COR-L47 (cell line): ENCODE measurements at places on chromosomes 13 and 19.
A peak's percentile ranks its signal among the peaks of the same experiment; 100 is the strongest.

DNA sequence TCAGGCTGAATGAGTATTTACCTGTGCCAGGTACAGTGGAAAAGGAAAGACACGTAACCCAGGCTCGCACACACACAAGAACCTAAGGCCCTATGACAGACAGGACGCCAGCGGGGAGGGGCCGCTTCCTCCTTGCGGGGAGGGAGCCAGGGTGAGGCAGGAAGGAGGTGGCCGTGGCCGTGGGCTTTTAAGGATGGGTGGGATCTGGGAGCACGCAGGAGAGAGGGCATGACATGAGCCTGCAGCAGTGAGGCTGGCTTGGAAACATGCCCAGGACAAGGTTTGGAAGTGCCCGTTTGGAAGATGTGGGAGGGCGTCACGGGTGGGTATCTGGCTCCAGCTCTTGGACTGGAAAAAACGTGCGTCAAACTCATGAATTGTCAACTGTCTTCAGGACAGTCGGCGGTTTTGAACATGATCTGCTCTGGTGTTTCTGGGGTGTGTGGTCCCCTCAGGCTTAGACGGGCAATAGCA lies 20.1 kb downstream of the SH3GL1 start:
- no peak for DNase-seq

DNA sequence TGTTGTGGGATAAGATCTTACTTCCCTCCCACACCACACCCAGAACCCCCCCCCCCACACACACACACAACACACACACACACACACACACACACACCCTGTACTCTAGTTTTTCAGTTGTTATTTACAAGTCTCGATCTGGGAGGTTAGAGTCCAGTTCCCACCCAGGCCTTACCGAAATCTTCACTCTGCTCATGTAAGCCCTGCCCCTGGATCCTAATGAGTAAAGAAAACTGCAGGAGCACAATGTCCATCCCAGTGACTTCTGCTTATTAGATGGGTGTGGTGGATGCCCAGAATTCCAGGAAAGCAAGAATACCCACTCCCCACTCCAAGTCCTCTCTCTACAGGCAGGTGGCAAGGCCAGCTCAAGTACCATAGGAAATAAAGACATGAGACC lies 23.0 kb downstream of the STARD13 start:
- DNase-seq = no peak

GRCh38 chr19:33303791-33304345 lies 1.5 kb upstream of the CEBPA start:
- no peak for DNase-seq

GRCh38 chr13:107231944-107232343 lies 664.0 kb upstream of the ARGLU1 start:
- no peak for DNase-seq

DNA sequence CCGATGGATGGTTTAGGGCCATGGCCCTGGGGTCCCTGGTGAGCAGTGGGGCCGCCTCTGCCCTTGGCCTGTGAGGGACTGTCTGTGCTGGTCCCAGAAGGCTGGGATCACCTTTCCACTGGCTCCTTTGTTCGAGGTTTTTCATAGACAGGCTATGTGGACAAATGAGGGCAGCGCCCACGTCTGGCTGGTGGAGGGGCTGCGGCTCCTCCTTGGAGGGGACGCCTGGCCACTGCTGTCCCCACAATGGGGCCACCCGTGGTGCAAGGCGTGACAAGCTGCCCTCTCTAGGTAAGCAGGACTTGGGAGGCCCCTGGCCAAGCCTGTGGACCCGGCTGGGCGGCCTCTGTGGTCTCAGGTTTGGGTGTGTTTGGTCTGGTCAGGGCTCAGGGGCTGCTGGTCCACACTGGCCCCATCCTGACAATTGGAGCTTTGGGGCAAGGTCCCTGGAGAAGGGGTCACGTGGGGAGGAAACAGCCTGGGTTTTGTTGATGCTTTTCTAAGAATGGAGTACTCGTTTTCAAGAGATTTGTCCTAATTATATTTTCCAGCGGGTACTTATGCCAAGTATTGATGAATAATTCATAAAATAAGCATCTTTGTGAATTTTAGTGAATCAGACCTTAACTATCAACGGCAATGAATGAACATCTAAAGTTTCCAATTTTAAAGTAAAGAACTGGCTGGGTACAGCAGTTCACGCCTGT lies 33.3 kb downstream of the MCF2L start:
- DNase-seq = peak; percentile 96

- DNase-seq = no peak
These were observed 1.7 kb upstream of the ZNF865 start for GRCh38 chr19:55603581-55604292.

- no peak for DNase-seq
These were observed 20.3 kb downstream of the ATP11A start for GRCh38 chr13:112709825-112710783.

DNA sequence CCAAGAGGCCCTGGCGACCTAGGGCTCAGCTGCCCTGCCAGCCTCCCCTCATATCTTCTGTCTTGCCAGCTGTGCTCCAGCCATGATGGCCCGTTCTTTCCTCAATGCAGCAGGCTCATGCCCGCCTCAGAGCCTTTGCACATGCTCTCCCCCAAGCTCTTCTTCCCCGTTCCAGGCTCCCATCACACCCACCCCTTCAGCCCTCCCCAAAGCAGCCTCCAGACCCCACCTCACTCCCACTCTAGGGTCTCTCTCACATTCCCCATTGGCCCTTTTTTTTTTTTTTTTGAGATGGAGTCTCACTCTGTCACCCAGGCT lies 29.9 kb upstream of the ATP1A3 start:
- DNase-seq = no peak

DNA sequence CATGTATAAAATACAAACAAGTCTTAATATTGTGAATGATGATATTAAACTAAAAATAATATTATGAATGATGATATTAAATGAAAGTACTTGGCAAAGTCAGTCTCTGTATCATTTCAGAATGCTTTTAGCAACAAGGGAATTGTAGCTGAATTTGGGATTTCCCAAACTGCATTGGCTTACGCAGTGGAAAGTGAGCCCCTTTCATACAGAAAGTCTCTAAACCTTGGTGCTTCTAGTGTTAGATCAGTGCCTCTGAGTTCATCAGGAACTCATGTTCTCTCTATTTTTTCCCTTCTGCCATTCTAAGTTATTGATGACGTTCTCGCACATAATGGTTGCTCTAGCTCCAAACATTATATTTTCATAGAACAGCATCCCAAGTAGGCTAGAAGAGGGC lies 300.0 kb downstream of the ITGBL1 start:
- no peak for DNase-seq

- DNase-seq = no peak
These were observed at the start of gene EHD2 for GRCh38 chr19:47713046-47714021. Gene EHD2 (plus strand): TSS chr19:47713422. CDS start chr19:47716613, 3,191 bp downstream.

- no peak for DNase-seq
These were observed 213.1 kb upstream of the TMTC4 start for GRCh38 chr13:100887729-100888151.

- no peak for DNase-seq
These were observed 43.1 kb downstream of the LHFPL6 start for GRCh38 chr13:39559847-39560246.

DNA sequence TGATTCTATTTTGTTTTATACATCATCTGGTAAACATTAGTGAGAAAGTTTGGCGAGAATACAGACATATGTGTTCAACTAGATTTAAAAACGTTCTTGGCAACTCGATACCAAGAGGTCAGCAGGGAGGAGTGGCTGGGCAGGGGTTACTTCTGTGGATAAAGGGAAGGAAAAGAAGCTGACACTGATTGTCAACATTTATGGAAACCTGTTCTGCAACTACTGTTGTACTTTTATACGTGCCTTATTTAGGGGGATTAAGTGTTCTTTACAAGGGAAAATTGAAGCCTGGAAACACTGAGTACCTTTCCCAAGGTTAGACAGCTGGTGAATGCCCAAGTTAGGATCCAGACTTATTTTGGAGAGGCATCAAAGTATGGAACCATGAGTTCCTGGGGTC lies 65.0 kb downstream of the MTUS2 start:
- DNase-seq = no peak

GRCh38 chr19:15294561-15294990 lies 37.8 kb downstream of the BRD4 start:
- no peak for DNase-seq

DNA sequence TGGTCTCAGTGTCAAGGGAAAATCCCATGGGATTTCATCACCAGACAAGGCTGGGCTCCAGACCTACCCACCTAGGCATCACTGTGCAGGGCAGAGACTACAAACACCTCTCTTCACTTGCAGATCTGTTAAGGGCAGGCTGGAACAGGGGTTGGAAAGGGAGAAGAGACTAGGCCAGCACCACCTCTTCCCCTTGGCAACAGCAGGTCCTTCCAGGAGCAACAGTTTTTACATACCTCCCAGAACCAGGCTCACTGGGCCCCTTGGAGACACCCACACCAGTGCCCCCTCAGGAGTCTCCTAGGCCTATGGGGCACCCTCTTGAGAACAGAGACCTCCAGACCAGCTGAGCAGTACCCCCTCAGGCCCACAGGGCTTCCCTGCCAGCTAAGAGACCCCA lies 2.5 kb upstream of the UBE2M start:
- DNase-seq = no peak

DNA sequence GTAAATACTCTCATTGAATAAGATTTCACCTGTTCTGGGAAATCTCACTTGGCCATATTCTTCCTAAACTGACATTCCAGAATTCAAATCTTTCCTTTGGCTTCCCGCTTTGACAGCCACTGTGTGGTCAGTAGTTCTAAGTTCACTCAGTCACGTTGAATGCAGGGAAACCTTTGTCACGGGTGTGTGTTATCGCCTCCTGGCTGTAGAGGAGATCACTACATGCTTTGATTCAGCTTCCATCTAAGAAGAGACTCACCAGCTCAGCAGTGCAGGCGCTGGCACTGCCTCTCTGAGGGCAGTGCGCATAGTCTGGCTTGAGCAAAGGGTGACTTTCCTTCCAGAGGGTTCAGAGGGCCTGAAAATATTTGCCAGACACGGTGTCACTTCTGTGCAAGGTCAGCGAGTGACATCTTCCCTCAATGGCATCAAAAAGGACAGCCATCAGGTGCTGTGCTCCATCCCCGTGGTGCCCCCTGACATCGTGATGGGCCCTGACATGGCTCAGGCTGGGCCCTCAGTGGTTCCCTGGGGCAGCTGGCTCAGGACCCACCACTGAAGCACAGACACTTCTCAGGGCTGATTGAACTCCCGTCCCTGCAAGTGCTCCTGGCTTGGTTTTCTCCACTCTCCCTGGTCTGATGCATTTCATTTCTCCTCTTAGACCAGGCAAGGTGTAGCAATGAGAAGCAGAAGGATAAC lies 635.4 kb upstream of the ARGLU1 start:
- DNase-seq = peak; percentile 13

DNA sequence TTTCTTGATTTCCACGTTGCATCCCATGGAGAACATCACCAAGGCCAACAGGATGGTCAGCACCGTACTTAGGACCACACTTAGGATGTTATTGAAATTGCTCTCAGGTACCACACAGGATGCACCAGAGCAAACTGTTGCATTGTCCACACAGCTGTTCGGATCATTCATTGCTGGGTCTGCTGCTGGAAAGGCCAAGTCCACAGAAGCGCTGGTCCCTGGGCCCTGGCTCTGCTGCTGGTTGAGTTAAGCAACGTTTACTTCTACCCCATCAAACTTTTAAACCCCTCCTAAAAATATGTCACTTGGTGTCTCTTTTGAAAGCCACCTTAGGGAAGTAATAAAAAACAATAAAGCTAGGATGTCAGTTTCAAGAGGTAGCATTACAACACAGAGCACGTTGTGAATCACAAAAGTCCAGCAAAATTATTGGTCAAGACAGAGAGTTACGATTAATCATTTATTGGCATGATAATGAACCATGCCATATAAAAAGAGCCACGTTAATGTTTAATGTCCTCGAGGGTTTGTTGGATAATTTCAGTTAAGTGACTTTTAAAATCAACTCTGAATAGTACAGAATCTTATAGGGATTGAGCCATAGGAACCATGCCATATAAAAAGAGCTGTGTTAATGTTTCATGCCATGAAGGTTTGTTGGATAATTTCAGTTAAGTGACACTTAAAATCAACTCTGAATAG lies at the start of gene SLC10A2:
Gene SLC10A2 (minus strand): TSS at position 339 of the 702 bp plus-strand sequence. CDS start 168 bp downstream, at position 171.
- no peak for DNase-seq

DNA sequence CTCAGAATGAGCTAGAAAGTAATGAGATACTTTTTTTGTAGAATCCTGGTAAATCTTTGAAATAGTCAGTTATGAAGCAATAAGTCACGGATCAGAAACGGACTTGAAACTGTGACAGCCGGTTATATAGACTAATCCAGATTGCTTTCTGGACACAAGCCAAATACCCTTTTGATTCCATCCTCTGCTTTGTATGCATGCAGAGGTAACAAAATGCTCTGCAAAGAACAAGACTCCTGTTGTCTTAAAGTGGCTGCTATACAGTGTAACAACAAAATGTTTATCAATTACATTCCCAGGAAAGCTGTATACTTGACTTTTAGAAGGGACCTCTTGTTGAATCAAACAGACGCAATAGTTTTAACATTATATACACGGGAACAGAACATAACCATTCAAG lies 66.5 kb upstream of the STARD13 start:
- DNase-seq = peak; percentile 30

- DNase-seq = no peak
These were observed 808.9 kb downstream of the DIAPH3 start for GRCh38 chr13:59354665-59355369.

GRCh38 chr13:42525035-42525504 lies 48.9 kb upstream of the TNFSF11 start:
- no peak for DNase-seq

DNA sequence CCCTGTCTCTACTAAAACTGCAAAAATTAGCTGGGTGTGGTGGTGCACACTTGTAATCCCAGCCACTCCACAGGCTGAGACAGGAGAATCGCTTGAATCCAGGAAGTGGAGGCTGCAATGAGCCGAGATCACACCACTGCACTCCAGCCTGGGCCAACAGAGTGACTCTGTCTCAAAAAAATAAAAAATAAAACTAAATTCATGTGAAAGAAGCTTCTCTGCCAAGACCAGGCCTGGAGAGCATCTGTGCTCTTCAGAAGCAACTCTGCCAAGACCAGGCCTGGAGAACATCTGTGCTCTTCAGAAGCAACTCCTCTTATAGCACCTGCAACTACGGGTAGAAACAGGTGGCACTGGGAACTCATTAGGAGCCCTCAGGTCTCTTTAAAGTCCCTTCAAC lies 37.7 kb downstream of the CRYL1 start:
- no peak for DNase-seq

- no peak for DNase-seq
These were observed 38.7 kb upstream of the FLT1 start for GRCh38 chr13:28533441-28534166.

DNA sequence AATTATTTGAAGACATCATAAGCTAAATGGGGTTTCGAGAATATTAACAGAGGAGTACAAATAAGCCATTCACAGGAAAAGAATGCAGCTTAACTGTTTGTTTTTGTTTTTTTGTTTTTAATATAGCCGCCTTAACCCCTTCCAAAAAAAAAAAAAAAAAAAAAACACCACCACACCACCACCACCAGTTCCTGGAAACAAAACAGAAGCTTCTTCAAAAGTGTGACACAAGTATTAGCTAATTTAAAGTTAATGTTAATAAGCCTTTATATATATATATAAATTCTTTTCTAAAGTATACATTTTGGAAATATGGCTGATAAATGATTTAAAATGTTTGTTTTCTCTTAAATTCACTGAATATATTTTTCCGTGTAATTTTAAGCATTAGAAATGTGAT lies 1.4 kb downstream of the RAP2A start:
- DNase-seq = no peak
